ENCODE measurements at places on chromosomes 16 and 17.

- no peak for DNase-seq
These were observed 25.7 kb downstream of the RAB11FIP4 start for GRCh38 chr17:31417051-31417792.

- DNase-seq, result no peak
These were observed 10.4 kb downstream of the MPRIP start for GRCh38 chr17:17052462-17053221.

DNA sequence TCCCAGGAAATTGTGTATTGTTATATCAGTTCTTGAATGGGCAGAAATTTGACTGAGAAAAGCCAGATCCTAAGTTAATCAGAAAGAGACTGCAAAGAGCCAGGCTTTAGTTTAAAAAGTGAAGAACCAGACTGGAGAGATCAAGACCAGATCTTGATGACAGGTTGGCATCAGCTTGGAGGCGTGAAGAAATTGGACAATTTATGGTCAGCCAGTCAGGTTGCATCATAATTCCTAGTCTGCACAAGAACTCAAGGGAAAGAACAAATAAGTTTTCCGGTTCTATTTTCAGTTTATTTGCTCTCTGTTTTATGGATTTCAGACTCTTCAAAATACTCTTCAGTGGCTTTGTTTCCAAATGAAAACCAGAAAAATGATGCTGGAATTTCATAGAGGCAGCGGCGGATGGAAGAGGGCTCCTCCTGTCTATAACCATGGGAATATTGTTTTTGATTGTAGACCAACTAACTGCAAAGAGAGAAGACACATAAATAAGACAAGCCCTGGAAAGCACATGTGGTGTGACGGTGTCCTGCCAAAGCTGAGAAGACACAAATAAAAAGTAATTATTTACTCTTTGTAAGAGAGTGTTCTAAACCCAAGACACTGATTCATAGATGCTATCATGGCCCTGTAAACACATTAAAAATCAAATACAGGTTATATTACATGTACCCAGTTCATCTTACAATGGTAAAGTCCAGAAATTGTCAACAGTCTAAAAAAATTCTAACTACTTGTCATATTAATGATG is 91.7 kb downstream of the PCTP start:
- DNase-seq, result no peak

GRCh38 chr17:54029986-54030385 is 207.3 kb downstream of the KIF2B start:
- no peak for DNase-seq

- DNase-seq, result peak; percentile 66
These were observed 840 bp downstream of the MYO1C start for GRCh38 chr17:1491443-1492248.

Data from fibroblast of skin of back (primary cell).